ENCODE measurements at places on chromosomes 12 and 14.

- DNase-seq = no peak
Measured at GRCh38 chr14:96486705-96487104, 15.5 kb upstream of the PAPOLA start.

- DNase-seq = no peak
Measured at GRCh38 chr14:67729072-67729885, 27.6 kb downstream of the RDH12 start.

DNA sequence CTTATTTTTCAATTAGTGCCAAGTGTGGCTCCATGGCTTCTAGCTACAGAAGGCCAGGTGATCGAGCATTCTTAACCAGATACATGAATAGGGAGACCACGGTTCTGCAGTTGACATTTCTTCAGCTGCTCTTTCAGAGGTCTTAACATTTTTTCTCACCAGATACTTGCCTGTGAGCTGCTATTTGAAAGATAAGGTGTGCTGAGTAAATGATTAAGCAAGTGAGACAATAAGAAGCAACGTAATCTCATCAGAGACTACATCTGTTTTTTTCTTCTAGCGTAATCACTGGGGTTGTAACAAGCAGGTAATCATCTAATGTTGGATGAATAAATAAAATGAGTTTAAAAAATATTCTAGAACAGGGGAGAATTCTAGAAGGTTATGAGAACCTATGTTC, 912.9 kb downstream of the DIO2 start:
- DNase-seq = no peak

DNA sequence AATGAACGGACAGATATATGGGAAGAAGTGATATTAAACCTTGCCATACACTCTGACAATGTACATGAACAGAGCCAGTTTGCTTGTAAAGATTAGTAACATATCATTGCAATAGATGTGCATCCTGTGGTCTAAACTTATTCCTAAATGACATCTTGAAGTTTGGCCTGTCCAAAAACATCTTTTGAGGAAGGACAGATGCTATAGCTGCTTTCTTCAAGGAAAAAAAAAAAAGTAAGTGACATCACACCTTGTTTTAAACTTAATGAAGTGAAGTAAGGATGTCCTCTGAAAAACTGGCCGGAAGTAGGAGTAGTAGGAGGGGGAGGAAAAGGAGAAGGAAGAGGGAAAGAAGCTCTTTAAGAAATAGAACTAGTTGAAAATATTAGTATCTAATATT, 132.8 kb downstream of the RAD51B start:
- no peak for DNase-seq

- no peak for DNase-seq
Measured at GRCh38 chr12:115096588-115097397, 412.8 kb upstream of the TBX3 start.

GRCh38 chr12:117098361-117099217, 627 bp downstream of the TESC start:
- no peak for DNase-seq

DNA sequence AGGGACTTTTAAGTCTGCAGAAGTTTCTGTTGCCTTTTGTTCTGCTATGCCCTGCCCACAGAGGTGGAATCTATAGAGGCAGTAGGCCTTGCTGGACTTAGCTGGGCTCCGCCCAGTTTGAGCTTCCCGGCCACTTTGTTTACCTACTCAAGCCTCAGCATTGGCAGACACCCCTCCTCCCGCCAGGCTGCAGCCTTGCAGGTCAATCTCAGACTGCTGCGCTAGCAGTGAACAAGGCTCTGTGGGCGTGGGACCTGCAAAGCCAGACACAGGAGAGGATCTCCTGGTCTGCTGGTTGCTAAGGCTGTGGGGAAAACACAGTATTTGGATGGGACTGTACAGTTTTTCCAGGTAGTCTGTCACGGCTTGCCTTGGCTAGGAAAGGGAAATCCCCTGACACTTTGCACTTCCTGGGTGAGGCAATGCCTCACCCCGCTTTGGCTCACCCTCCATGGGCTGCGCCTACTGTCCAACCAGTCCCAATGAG, 43.7 kb downstream of the CCDC59 start:
- no peak for DNase-seq

DNA sequence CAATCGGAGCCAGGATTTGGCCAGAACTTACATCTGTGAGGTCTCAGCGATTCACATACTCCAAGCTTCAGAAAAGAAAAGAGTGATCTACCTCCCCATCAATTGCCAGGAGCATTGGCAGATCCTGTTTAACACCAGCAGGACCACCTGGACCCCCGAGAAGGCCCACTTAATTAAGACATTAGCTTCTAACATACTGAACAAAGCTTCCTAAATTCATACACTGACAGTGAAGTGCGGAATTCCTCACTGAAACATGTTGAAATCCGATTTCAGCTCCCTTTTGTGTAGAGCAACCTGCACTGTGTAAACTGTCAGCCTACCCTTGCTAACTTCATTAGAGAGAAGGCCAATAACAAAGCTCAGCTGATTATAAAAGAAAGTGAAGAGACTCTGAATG, 274.0 kb downstream of the NOVA1 start:
- DNase-seq = no peak

GRCh38 chr14:52071675-52072074, 2.8 kb upstream of the NID2 start:
- no peak for DNase-seq

GRCh38 chr12:93319523-93320050, 58.1 kb upstream of the NUDT4 start:
- DNase-seq = no peak

DNA sequence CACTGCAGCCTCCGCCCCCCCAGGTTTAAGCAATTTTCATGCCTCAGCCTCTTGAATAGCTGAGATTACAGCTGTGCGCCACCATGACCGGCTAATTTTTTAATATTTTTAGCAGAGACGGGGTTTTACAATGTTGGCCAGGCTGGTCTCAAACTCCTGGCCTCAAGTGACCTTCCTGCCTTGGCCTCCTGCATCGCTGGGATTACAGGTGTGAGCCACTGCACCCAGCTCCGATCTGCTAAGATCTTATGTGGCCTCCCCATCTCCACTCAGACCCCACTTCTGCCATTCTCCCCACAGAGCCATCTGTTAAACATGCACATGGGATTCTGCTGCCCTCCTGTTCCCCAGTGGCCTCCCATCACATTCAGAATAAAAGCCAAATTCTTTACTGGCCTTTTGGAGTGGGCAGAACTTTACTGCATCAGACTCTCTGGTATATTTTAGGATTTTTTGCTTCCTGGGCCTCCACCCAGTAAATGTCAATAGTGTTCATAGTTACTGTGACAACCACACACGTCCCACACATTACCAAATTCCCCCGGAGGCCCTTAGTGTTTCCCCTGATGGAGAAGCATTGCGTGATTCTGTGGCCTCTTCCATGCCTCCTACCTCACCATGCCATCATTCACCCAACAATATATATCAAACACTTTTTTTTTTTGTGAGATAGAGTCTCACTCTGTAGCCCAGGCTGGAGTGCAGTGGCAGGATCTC, 96.3 kb downstream of the PTPN11 start:
- DNase-seq = no peak

- DNase-seq = peak; percentile 29
Measured at GRCh38 chr12:93221841-93222240, 155.9 kb upstream of the NUDT4 start.

DNA sequence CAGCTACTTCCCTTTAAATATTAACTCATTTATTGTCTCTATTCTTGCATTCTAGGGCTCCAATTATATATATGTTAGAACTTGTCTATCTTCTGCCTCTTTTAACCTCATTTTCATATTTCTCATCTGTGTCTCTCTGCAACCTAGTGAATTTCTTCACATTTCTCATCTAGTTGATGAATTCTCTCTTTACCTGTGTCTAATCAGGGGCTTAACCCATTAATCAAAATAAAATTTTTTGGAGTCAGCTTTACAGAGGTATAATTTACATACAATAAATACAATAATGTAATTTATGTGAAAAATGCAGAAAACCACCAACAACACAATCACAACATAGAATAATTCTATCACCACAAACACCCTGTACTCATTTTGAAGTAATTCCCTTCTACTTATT, 255.2 kb downstream of the SOX5 start:
- no peak for DNase-seq

GRCh38 chr14:58724702-58725101, 86.9 kb downstream of the DACT1 start:
- no peak for DNase-seq

- DNase-seq = no peak
Measured at GRCh38 chr12:100141666-100141997, 1.0 kb downstream of the BLTP3B start.

GRCh38 chr14:51828017-51828797, 32.2 kb upstream of the GNG2 start:
- no peak for DNase-seq

DNA sequence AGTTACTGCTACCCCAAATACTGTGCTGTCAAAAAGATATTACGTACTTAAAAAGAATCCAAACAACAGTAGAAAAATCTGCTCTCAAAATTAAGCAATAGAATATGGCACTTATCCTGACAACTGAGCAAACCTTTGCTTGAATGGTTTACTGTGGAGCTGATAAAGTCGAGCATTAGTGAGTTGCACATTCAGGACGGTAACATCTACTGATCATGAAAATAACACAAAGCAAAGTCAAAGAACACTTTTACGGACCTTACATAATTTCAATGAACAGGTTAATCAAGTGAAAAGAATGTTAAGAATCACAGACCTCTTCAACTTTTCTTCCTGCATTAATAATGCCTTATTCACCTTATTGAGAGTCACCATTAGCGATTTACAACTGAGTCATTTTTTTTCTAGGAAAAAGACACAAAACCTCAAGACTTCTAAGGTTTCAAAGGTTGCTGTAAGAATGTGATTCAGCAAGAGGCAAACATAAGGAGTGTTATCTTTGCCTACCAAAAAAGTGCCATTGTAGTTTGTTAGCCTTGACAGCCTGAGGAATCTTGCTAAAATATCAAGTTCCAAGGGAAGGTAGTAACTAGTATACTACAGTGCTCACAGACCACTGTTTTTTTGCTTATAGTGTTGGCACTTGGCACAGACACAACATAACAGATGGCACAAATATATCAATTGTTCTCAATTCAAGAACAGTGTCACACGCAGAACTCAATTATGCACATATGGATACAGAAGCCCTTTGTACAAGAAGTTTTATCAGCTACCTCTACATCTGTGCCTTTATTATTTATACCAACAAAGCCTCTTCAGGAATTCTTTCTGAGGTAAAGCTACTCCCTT, 334.2 kb upstream of the RPL10L start:
- DNase-seq = no peak

DNA sequence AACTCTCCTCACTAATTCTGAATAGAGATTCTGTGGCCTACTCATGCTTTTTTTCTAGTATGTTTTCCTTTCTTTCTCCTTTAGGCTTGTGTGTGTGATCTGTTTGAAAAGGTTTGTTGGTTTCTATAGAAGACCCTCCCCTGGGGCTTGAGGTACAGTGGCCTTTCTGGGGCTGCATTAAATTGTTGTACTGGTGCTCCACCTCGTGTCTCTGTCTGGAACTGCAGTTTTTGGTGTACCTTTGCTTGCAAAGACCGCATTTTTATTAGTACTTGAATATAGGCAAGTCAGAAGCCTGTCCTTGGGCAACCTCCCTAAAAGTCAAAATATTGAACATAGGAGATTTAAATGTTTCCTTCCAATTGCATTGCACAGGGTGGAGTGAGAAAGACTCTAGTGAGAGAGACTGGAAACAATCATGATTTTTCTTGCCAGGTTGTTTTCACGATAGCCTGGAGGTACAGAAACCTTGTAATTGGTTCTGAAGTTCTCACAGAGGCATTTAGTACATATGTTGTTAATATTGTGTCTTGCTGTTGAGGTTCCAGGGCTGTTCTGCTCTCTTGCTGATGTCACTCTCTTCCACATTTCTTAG, 39.0 kb downstream of the SLCO1B1 start:
- no peak for DNase-seq

DNA sequence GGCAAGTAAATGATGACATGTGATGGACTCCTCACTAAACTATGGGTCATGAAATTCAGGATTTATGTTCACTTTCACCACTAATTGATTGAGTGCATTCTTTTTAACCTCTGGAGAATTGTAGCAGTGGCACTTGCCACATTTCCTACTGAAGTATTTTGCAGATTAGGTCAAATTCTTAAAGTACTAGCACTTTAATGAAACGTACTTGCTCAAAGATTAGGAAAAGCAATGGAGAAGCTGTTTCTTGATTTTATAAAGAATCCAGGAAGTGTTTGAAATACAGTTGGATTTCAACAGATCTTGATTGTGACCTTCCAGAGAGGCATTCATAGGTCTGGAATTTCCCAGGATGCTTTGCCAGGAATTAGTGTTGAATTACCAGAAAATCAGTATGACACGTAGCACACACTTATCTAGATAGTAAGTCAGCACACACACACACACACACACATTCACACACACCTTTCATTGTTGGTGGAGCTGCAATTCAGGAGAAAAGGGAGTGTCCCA, 162.6 kb downstream of the MYRFL start:
- no peak for DNase-seq

DNA sequence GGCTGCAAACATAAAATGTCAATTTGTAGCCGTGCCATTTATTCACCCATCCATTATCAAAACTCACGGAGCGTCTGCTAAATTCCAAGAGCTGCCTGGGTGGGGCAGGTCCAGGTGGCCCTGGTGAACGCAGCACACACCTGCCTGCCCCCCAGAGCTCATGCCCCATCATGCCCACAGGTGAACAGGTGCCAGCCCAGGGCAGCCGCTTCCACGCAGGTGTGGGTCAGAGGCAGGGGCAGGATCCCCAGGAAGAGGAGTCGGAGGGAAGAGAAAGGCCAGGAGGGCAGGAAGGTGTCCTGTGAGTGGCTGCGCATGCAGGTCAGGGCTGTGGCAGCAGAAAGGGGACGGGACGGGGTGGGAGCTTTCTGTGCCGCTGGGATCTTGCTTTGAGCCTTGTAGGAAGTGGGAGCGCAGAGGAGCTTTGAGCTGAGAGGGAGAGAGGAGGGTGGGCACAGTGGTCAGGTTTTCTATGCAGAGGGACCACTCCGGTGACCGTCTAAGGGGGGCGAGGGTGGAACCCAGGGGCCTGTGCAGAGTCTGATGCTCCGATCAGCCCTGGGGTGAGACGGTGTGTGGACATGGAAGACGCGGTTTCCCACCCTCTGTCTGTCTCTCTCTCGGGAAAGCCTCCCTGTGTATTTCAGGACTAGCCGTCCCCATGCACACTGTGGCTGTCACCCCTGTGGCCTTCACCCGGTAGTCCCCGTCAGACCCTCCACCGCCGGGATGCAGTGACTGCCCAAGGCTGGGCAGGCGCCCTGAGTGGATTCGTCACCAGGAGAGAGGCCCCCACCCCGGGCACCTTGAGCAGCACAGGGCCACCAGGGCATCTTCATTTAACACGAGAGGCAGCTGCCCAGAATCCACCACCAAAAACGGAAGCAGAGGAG, 26.7 kb downstream of the GALNT9 start:
- DNase-seq = no peak

DNA sequence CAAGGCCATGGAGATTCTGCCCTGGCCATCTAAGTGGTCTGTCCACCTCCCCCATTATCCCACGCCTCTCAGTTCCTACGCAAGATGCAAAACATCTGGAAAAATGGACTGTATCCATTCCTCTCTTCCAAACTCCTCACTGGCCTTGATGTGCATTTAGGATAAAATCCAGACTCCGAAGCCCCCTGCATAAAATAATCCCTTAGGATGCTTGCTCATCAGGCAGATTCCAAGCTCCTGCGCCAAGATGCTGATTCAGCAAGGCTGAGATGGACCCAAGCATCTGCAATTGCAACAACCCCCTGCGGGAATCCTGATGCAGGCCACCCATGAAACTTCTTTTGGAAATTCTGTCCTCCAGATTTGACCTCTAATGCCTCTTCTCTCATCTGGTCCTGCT, 81.6 kb downstream of the SPRING1 start:
- DNase-seq = no peak
